Right renal cortex interstitium (tissue), 3 donors: ENCODE measurements at places on chromosomes 7 and 10. TPM values are rescaled to one million over a fixed set of nuclear protein-coding genes. Genes with fewer than 3 reads are reported as not detected.

Gene CFAP70
- 14.1 TPM for polyA plus RNA-seq

Gene ATG9B
- polyA plus RNA-seq, result 2.2 TPM

- DNase-seq, result no peak
Measured at GRCh38 chr10:61986788-61987492, 85.4 kb downstream of the ARID5B start.

GRCh38 chr7:82605247-82605864, 161.8 kb upstream of the CACNA2D1 start:
- no peak for DNase-seq

DNA sequence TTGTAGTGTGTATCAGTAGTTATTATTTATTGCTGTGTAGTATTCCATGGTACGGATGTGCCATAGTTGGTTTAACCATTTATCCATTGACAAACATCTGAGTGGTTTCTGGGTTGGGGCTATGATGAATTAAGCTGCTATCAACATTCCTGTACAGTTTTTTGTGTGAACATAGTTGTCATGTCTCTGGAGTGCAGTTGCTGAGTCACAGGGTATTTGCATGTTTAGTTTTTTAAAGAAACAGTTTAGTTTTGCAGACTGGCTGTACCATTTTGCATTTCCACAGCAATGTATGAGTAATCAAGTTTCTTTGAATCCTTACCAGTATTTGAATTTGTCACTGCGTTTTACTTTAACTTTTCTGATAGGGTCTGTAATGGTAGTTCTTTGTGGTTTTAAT, 516.7 kb upstream of the CELF2 start:
- DNase-seq, result no peak

DNA sequence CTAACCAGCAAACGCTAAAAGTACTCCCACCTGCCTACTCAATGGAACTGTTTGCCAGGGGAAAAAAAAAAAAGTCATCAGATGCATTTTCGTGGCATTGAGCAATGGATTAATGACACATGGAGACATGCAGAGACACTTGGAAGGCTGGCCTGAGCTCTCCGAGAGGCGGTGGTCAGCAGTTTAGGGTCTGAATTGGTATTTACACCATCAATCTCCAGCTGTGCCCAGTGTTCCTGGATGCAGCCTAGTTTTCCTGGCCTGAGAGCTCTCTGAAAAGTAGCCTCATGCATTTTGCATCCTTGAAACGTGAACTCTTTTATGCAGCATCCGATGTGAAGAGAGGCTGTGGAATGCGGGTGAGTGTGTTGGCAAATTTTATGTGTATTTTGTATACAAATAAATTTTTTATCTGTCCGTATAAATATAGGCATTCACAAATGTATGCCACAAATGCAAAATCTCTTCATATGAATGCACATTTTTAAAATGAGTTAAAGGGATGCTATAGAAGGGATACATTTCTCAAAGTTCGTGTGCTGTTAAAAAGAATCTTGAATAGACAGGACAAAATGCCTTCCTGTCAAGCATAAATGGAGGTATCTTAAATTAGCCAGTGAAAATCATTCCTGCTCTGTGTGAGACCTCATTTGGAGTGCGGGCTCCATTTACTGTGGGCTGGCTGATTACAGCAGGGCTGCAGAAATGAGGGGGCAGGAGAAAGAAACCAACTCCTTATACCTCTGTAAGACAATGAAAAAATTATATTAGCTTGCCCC, 137.7 kb upstream of the PFKP start:
- DNase-seq, result no peak

GRCh38 chr10:112343056-112343806, 30.7 kb upstream of the ACSL5 start:
- no peak for DNase-seq

- no peak for DNase-seq
Measured at GRCh38 chr10:92420546-92421275, 129.7 kb downstream of the MARCHF5 start.

- no peak for DNase-seq
Measured at GRCh38 chr10:112782200-112782907, 167.7 kb upstream of the TCF7L2 start.

DNA sequence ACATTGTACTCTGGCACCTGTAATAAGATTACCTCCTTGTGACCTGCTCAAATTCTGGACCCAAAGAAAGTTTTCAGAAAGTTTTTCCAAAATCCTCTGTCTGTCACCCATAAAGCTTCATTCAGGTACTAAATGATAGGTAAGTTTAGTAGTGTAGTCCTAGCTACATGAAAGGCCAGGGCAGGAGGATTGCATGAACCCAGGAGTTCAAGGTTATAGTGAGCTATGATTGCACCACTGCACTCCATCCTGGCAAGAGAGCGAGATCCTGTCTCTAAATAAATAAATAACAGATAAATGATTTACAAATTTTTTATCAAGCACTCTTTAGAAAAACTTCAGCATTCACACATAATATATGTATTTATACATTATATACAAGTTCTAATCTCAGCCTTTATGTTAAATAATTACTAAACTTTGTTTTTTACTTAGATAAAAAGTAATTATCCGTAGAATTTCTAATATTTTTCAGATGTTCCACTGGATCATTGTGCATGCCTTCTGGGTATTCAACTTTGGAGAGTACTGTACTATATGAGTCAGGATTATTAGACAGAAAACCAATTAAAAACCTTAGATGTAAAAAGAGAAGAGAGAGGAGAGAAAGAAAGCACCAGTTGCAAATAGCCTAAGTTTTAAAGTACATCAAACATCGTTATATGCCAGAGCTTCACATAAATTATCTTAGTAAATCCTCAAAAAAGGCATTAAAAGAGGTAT, 363.0 kb downstream of the LRRTM3 start:
- DNase-seq, result no peak

- DNase-seq, result no peak
Measured at GRCh38 chr7:118152654-118153053, 31.3 kb upstream of the LSM8 start.

DNA sequence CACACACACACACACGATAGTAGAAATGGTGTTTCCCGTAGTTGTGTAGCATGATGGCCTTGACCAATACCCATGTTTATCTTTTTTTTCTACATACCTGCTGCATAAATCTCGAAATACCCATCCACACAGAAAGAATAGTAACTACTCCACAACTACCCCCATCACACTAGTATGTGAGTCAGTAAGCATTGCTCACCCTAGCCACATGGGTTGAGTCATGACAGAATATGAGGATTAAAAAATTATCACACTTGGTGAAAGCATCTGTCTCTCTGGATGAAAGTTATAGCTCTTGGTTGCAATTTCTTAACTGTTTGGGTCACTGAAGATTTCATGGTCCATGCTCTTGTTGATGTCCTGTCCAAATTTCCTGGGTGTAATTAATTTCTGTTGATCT, 103.4 kb upstream of the MDFIC start:
- no peak for DNase-seq

DNA sequence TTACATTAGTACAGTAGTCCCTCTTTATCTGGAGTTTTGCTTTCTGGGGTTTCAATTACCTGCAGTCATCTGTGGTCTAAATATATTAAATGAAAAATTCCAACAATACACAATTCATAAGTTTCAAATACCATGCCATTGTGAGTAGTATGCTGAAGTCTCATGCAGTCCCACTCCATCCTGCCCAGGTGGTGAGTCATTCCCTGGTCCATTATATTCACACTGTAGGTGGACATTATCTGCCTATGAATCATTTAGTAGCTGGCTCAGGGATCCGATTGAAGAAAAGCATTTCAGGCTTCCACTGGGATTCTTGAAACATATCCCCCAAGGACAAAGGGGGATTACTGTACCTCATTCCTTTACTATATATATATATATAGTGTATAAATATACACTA, 298.2 kb upstream of the GALNT17 start:
- no peak for DNase-seq

GRCh38 chr7:96400518-96400917, 78.6 kb upstream of the SLC25A13 start:
- no peak for DNase-seq

- DNase-seq, result no peak
Measured at GRCh38 chr10:102644646-102645387, 538 bp downstream of the TRIM8 start.

- DNase-seq, result no peak
Measured at GRCh38 chr7:151392002-151392401, 17.8 kb downstream of the WDR86 start.

DNA sequence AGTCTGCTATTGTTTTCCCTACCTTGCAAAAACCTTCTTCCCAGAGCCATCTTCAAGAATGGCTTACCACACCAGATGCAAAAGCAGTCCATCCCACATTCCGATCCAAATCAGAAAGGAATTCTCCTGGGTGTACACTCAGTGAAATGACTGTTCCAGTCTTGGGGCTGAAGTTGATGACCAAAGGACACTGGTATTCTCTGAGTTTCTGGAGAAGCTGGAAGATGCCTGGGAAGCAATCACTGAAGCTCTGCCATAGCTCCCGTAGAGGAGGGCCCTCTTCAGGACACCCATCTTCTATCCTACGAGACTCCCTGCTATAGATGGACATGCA, 155.7 kb downstream of the LCOR start:
- DNase-seq, result no peak
